ENCODE measurements at places on chromosomes 1 and 21.

- no peak for DNase-seq
Measured at GRCh38 chr1:167185974-167186657, 34.6 kb upstream of the POU2F1 start.

DNA sequence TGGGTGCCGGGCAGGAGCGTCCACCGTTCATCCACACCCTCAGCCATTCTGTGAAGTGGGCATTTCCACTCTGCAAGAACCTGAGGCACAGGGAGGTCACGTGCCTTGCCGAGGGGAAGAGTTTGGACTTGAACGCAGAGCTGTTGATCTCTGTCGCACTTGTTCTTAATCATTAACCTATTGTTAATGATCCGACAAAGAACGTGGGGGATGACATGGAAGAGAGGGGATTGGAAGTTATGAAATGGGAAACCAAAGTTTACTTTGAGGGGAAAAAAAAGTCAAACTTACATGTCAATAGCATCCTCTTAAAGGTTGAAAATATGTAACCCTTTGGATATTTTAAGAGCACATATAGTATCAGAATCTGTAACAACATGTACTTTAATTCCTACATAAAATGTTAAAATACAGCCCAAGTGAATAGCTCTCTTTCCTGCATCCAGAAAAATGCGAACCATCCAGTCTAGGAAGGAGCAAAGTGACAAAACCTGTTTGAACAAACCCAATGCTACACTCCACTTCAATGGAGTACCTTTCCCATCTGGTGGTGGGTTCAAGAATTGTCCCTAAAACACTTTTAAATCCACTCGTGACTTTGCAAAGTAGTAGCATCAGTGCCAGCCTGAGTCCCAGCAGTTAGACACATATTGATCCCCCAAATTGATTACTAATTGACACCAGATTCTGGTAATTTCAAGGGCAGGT lies 75.5 kb downstream of the SETD4 start:
- peak; percentile 39 for DNase-seq

GRCh38 chr1:24212376-24212775 lies 25.3 kb upstream of the IFNLR1 start:
- no peak for DNase-seq

- no peak for DNase-seq
Measured at GRCh38 chr1:85374160-85374559, 90.8 kb downstream of the DDAH1 start.

DNA sequence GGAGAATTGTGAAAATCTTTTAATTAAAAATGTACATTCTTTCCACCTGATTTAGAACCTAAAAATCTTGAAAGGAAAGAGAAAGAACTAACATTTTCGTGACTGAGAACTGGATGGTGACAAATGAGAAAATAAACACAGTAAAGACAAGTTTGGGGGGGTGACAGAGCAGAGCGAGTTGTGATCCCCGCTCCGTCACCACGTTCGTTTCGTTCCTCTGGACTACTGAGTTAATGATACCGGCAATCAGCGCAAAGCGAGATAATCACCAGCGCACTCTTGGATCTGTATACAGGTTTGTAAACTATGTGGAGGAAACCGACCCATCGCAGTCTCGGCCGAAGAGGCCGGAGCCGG lies 31.2 kb upstream of the CFAP126 start:
- DNase-seq = no peak

GRCh38 chr1:101237229-101237837 lies 514 bp downstream of the S1PR1 start:
- DNase-seq = no peak

DNA sequence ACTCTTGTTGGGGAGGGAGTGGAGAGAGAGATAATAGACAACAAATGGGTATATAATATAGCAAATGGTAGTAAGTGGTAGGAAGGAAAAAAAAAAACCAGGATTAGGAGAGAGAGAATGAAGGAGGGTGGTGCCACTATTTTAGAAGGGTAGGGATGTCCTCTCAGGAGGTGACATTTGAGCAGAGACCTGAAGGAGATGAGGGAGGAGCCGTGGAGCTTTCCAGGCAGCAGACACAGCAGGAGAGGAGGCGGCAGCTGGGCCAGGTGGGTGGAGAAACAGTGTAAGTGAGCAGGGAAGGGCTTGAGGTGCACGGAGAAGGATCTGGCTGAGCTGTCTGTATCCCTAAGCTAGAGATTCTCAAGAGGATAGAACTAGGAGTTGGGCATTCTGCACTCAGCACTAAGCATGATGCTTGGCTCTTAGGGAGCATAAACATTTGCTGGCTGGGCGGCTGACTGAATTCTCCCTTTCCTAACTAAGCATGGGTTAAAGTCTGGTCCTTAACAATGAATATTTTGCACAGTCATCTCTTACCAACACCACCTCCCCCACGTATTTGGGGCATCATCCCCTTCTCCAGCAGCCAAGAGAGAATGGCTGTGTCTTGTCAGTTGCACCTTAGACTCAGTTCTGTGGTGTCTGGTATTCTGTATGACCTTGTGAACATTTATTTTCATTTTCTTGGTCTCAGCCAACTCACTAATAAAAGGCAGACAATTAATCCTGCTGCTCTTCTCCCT lies 27.6 kb upstream of the SARS1 start:
- DNase-seq = no peak

DNA sequence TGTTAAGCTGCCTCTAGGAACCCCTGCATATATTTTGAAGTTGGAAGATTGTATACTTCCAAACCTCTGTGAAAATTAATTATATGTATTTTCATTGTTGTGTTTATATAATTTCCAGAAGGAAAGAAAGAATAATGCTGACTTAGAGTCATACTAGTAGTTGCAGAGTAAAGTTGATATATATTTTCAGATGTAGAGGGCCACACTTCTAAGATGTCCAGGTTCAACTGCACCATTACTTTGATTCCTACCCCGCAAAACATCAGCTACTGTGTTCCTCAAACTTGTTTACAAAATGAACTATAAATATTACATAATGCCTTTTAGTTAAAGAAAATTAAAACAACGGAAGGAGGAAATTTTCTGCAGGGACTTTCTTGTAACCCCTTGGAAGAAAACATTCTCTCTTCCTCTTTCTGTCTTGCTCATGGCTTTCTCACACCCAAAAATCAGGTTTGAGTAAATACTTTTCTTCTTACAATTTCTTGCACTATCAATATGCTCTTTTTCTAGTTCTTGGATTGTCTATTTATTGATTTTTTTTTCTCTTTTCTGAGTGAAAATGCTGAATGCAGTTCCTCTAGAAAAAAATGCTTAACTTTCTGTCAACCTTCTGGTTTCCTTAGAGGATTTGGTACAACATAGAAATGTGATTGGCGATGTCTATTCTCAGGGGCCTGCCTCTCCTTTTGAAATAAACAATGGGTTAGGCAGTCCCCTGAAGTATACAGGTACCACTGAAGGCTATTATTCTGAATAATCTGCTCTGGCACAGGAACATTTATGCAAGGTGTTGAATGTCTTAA lies 867.8 kb downstream of the TTLL7 start:
- no peak for DNase-seq

DNA sequence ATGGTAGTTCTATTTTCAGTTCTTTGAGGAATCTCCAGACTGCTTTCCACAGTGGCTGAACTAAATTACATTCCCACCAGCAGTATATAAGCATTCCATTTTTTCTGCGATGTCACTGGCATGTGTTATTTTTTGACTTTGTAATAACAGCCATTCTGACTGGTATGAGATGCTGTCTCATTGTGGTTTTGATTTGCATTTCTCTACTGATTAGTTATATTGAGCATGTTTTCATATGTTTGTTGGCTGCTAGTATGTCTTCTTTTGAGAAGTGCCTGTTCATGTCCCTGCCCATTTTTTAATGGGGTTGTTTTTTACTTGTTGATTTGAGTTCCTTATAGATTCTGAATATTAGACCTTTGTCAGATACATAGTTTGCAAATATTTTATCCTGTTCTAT lies 87.9 kb downstream of the RPS6KC1 start:
- DNase-seq = no peak

DNA sequence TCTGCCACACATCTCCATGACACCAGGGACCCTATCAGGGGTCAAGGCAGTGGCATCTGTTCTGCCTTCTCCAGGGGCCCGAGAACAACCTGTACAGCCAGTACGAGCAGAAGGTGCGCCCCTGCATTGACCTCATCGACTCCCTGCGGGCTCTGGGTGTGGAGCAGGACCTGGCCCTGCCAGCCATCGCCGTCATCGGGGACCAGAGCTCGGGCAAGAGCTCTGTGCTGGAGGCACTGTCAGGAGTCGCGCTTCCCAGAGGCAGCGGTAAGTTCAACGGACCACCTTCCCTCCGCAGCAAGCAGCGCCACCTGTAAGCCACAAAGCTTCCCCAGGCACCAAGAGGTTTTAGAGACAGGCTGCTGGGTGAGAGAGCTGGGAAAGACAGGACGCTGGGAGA lies 15.9 kb downstream of the MX2 start:
- no peak for DNase-seq

DNA sequence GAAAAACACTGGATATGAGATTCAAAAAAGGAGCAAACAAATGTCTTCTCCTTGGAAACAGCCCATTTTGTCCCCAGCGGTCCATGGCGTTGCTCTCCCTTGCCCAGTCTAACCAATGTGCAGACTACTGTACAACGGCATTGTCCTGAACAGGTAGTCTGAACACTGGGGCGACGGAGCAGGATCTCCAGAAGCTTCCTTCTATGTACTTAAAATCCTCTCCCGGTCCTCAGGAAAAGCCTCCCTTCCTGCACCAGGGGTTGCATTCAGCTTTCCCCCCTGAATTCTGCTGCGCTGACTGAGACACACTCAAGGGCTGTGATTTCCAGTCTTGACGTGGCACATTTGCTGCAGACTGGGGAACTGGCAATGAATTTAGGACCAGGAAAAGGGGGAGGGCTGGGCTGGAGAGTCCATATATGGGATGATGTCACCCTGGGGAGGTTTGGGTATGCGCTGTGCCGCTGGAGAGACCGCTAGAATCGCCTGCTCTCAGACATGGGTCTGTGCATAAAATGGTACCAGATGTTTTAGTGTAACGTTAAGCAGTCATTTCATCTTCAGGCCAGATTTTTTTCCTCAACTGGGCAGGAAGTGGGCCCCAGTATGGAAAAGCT lies 275.9 kb upstream of the C1orf105 start:
- DNase-seq = peak; percentile 85

GRCh38 chr1:79122521-79122920 lies 116.0 kb upstream of the ADGRL4 start:
- DNase-seq = no peak

DNA sequence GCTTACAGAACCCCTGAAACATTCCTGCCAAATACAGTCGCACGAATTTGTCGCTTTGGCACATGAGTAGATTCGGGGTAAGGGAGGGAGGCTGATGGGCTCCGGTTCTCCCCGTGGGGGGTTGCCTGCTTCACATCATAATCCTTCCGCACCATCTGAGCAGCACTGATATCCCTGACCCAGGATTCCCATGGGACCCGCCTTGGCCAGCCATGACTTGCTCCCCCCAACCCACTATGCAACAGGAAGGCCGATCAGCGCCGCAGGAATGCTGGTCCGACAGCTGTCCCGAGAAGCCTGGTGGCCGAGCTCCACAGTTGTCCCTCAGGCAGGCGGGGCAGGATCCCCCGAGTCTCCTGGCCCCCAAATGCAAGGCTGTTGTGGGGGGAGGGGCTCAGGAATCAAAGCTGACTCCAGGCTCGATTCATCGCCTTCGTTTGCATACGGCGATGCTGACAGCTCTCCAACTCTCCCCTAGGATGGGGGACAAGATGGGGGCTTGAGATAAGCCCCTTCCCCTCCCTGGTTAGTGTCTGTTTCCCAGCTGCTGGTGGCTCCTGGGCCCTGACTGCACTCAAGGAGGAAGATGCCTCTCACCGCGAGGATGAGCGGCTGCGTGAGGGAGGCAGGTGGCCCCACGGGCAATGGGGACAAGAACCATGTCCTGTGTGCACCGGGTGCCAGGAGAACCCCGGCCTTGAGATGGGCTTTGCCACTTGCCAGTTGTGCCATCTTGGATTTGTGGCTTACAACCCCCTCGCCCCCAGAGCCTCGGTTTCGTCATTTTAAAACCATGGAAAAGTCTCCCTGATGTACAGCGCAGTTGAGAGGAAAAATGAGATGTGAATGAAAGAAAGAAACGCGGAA lies 9.3 kb downstream of the DRAXIN start:
- no peak for DNase-seq

GRCh38 chr1:209569455-209570207 lies 13.9 kb upstream of the CAMK1G start:
- no peak for DNase-seq

- no peak for DNase-seq
Measured at GRCh38 chr1:8902765-8903164, 24.3 kb upstream of the ENO1 start.

DNA sequence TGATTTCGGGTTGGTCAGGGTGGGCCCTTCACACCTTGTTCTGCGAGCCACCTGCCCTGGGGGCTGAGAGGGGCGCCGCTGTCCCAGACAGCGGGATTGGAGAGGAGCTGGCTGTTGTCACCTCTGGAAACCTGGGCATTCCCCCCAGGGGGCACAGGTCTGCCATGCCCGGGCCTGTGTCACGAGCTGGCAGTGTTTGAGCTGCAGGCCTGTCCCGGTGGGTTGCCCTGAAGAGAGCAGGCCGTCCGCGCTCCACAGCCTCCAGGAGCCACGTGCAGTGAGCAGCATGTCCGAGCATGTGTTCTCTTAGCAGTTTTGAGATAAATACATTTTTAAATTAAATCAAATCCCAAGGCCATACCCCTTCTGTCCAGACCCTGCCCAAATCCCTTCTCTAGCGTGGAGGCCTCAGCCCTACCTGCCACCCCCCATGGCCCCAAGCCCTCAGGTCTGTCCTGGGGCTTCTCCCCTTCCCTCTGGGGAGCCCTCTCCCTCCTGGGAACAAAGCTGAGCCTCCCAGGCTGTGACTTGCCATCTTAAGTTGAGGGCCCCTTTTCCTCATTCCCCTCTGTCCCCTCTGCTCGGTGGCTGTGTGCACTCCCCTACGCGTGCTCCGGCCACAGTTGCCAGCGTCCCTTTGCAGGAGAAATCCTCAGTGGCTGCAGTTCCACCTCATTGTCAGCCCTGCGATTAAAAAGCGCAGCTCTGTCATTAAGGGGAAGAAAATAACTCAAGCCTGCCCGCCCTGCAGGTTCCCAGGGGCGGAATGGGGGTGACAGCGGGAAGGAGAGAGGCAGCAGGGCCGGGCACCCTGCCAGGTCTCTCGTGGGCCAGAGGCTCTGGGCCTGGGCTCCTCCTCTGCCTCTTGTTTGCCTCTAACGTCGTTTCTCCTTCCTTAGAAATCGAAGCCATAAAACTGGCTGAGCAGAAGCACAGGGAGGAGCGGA lies 26.6 kb downstream of the SLX9 start:
- DNase-seq = no peak

GRCh38 chr1:192998536-192998935 lies 60.6 kb downstream of the UCHL5 start:
- no peak for DNase-seq

DNA sequence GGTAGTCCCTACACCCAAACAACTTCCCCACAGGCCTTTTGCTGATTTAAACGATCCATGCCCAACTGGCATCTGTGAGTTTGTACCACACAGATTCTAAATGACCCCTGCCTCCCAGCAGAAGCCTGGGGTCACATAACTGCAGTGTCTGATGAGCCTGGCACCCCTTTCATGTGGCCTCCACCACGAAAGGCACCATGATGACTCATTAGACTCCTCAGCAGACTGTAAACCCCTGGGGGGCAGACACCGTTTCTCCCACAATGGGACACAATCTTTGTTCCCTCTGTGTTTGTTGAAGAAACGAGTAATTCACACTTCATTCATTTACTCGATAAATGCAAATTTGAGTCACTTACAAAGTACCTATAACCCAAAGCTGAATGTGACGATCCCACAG lies 81.6 kb downstream of the CCDC185 start:
- no peak for DNase-seq

GRCh38 chr1:154861607-154862094 lies 8.4 kb downstream of the KCNN3 start:
- DNase-seq = no peak

GRCh38 chr1:204692841-204693356 lies 7.4 kb upstream of the LRRN2 start:
- no peak for DNase-seq

Data from urinary bladder (tissue), 4 donors.